ENCODE measurements at places on chromosomes 12 and 14.
A peak's percentile ranks its signal among the peaks of the same experiment; 100 is the strongest.

- DNase-seq: no peak
Observed at GRCh38 chr14:50719911-50720759, 52.0 kb upstream of the SAV1 start.

DNA sequence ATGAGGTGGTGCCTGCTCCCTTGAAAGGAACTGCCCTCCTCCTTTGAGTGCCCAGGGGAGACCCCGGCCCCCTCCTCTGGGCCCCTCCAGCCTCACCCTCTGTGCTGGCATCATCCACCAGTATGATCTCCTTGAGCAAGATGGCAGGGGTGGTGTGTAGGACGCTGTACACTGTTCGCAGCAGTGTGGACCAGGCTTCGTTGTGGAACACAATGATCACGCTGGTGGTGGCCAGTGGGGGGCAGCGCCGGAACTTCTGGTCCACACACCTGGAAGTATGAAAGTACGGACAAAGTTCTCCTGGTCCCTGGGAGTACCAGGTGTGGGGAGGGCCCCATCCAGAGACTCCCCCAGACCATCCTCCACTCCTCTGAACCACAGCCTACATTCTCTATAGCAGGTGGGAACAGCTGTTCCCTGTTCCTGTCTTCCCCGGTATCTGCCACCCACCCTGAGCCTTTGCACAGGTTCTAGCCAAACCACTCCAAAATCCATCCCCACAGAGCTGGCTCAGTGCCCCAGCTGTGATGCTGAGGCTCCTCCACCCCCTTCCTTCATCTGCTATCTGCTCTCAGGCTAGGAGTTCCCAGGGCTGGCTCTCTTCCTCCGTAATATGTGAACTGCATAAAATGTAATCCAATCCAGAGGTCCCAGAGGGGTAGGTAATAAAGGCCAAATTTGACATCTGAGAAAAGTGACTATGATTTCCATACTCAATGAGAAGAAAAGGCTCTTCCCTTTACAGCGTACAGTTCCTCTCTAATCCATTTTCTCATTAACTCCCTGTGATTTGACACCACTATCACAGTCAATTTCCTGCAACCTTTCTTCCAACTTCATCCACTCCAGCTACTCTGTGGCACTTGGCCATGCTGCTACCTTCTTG is 13.9 kb downstream of the GALNT6 start:
- no peak for DNase-seq

DNA sequence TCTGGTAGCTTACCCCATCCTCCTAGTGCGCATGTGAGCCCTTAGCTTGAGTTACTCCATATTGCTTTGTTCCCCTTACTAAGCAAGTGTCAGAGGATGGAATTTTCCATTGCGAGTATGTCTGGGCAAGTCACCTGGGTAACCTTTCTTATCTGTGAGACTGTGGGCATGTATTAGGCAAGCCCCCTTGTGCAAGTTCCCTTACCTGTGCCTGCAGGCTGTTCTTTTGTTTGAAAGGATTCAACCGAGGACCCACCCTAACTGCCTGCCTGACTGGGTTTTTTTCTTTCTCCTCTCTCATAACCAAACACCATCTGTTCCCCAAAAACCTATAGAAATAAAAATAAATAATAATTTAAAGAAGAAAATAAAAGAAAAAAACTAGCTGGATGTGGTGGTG is 22.3 kb upstream of the PPP2R5E start:
- DNase-seq: no peak

- DNase-seq: no peak
Observed at GRCh38 chr12:121708313-121709063, 4.1 kb upstream of the TMEM120B start.

DNA sequence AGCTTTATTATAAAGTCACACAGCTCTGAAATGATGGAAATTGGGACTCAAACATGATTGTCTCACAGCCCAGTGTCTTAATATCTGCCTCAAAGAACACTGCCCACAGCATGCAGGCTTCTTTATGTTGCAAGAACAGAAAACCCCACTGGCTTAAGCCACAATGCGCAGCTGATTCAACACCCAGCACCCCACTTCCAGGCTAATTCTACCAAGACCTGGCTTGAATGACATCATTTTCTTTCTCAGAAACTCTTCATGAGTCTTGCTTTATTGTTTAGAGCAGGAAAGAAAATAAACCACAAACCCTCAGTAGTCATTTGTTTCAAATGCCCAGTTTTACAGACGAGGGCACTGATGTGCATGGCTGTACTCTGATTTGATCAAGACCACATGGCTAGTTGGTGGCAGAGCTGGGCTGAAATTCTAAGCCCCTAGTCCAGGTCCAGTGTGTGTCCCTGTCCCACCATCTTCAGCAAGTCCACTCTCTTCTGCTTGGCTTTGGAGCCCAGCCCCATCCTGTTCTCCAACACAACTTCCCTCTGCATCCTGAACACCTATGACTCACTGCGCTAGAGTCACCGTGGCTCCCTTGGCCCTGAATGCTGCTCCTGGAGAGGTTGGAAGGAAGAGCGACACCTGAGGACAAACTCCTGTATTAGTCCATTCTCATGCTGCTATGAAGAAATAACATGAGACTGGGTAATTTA is 50.3 kb upstream of the SRSF5 start:
- DNase-seq: no peak

DNA sequence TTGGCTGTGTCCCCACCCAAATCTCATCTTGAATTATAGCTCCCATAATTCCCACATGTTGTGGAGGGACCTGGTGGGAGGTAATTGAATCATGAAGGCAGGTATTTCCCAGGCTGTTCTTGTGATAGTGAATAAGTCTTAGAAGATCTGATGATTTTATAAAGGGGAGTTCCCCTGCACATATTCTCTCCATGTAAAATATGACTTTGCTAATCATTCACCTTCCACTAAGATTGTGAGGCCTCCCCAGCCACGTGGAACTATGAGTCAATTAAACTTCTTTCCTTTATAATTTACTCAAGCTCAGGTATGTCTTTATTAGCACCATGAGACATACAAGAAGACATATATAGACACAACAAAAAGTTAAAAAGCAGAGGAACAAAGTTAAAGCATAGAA is 120.0 kb downstream of the CPNE8 start:
- no peak for DNase-seq

DNA sequence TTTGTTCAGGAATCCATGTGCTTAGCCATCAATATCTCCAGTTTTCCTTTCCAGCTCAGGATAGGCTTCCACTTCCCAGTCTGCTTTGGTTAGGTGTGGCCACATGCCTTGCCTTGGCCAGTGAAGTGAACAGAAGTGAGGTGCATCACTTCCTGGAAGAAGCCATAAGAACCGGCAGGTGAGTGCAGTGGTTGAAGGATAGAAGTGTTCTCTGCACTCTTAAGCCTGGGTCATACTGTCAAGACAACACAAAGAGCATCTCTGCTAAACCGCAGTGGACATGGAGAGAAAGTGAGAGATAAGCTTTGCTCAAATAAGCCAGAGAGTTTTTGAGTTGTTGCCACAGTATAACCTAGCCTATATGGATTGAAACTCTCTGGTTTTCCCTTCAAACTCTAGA is 11.4 kb downstream of the GNG2 start:
- DNase-seq: no peak

- no peak for DNase-seq
Observed at GRCh38 chr12:85872497-85873091, 1.5 kb upstream of the NTS start.

GRCh38 chr14:20334017-20334416 is 938 bp upstream of the CCNB1IP1 start:
- DNase-seq: no peak

DNA sequence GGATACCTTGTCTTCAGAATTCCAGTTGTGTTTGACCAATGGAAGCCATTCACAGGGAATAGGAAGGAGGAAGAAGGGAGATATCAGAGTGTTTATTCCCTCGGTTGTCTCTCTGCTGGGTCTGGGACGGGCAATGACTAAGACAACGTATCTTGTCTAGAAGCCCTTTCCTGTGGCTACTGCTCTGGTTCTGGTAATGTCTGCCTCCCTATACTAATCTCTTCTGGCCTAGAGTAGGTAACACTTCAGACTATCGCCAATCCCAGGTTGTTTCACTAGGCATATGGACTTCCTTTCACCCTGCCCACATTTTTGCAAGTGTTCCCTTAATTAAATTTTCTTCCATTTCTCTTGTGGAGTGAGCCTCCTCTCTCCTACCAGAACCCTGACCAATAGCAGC is 687.7 kb upstream of the TBX3 start:
- DNase-seq: no peak

- no peak for DNase-seq
Observed at GRCh38 chr12:132259872-132260695, 69.3 kb downstream of the GALNT9 start.

DNA sequence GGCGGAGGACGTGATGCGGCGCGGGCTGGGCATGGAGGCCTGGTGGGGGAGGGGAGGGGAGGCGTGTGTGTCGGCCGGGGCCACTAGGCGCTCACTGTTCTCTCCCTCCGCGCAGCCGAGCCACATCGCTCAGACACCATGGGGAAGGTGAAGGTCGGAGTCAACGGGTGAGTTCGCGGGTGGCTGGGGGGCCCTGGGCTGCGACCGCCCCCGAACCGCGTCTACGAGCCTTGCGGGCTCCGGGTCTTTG is 303 bp downstream of the GAPDH start:
- peak; percentile 91 for DNase-seq

GRCh38 chr14:58296726-58297125 is 1.6 kb upstream of the ARID4A start:
- no peak for DNase-seq
